ENCODE measurements at places on chromosomes 7 and 10.

GRCh38 chr7:17983221-17984062 is 43.1 kb upstream of the SNX13 start:
- DNase-seq: no peak

DNA sequence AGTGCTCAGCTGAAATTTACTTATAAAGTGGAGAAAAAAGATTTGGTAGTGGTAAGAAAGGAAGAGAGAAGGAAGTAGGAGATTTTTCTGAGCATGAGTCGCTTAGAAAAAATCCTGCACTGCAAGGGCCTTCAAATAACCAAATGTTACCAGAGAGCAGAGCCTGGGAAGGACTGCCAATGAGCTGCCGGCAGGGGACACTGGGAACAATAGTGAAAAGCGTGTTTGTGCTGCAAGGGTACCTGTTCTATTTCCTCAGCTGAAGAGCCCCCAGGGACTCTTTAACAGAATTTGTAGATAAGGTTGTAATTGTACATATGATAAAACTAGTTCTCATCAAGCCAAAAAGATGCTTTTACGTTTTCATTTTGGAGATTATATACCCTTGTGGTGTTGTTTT is 696.3 kb upstream of the C7orf33 start:
- DNase-seq: no peak

DNA sequence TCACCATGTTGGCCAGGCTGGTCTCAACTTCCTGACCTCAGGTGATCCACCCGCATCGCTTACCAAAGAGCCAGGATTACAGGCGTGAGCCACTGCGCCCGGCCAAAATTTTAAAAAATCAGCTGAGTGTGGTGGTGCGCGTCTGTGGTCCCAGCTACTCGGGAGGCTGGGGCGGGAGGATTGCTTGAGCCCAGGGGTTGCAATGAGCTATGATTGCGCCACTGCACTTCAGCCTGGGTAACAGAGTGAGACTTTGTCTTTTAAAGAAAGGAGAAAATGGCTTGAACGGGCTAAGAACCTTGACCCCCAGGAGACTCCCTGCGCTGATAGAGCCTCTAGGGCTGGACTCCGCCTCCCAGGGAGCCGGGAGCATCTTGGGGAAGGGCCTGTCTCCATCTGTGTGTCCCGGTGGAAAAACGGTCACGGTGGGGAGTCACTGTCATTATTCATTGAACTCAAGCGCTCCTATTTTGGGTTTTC is 760 bp upstream of the KCTD7 start:
- DNase-seq: no peak

DNA sequence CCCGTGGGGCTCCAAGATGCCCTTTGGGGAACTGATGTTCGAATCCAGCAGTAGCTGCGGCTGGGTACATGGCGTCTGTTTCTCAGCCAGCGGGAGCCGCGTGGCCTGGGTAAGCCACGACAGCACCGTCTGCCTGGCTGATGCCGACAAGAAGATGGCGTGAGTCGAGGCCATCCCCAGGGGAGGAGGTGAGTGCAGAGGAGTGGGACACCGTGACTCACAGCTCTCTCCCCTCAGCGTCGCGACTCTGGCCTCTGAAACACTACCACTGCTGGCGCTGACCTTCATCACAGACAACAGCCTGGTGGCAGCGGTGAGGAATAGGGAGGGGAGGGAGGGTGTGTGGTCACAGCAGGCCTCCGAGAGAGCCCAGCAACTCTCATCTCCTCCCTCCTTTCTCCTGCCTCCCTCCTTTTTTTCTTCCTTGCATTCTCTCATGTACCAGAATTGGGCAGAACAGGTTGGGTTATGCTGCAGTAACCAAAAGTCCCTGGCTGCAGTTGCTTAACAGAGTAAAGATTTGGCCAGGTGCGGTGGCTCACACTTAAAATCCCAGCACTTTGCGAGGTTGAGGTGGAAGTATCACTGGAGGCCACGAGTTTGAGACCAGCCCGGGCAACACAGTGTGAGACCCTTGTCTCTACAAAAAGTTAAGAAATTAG is 16.5 kb downstream of the ARPC1B start:
- DNase-seq: no peak

DNA sequence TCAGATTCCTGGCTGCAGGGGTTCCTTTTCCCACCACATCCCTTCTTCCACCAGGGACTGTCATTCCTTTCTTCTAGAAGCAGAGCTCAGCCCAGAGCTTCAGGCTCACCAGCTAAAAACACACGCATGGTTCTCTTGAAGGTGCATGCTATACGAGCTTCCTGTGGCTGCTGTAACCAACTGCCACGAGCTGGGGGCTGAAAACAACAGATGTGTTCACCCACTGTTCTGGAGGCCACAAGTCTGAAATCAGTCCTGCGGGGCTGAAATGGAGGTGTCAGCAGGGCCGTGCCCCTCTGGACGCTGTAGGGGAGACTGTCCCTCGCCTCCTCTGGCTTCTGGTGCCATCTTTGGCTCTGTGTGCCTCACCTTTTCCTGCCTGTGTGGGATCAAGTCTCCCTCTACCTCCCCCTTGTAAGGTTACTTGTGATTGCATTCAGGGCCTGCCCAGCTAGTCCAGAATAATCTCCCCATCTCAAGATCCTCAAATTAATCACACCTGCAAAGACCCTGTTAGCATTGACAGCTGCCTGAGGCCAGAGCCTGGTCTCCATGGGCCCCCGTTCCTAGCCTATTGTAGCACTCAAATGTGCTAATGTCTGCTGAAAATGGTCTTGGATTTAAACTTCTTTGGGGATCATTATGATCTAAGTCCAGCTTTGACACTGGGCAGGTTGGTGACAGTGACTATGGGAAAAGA is 13.7 kb downstream of the RAB19 start:
- no peak for DNase-seq

- no peak for DNase-seq
These were observed 32.1 kb downstream of the RBAK start for GRCh38 chr7:5077740-5078139.

DNA sequence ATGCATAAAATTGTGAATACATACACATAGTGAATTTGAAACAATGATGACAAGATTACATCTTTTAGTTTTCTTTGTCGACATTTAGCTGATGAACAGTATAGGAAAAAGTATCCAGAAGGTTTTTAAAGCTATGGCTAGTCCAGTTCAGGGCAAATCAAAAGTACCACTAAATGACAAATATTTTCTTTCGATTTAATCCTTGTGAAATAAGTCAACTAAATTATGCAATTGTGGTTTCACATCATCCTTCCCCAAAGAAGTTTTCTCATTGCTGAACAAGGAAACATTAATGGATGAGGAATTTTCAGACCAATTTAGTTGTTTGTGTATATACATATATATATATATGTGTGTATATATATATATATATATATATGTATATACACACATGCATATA is 774.0 kb downstream of the DNAJB9 start:
- DNase-seq: no peak

- no peak for DNase-seq
These were observed 33.4 kb upstream of the PFKP start for GRCh38 chr10:3033925-3034324.

DNA sequence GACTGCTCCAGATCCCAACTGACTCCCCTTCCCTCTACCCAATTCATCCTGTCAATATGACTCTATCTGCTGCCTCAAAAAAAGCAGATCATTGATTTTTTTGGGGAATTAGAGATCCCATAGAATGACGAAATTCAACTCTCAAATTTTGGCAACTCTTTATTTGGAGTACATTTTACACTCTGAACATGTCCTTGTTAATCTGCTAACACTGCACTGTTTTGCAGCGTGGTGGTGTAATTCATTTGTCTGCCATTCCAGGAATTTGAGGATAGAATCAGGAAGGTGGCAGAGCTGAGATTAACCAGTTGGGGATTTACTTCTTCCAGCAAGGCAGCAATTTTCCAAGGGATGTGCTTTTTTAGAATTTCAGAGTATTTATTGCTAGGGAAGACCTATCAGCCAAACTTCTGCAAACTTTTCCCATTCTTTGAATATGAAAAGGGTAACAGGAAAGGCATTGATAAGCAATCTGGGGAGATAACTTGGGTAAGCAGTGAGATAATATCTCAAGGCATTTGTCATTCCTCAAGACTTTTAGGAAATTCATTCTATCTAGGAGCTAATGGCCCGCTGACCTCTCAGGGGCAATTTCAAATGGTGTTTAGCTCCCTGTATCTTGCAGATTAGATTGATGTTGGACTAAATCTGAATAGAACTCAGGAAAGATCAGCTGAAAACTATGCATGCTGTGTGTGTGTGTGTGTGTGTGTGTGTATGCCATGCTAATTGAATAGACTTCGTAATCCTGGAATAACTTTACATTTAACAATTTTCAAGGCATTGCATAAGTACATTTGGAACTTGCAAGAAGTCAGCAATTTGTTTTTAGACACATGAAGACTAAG is 9.7 kb downstream of the BAMBI start:
- DNase-seq: no peak

GRCh38 chr7:805261-805660 is 27.0 kb upstream of the SUN1 start:
- DNase-seq: no peak

DNA sequence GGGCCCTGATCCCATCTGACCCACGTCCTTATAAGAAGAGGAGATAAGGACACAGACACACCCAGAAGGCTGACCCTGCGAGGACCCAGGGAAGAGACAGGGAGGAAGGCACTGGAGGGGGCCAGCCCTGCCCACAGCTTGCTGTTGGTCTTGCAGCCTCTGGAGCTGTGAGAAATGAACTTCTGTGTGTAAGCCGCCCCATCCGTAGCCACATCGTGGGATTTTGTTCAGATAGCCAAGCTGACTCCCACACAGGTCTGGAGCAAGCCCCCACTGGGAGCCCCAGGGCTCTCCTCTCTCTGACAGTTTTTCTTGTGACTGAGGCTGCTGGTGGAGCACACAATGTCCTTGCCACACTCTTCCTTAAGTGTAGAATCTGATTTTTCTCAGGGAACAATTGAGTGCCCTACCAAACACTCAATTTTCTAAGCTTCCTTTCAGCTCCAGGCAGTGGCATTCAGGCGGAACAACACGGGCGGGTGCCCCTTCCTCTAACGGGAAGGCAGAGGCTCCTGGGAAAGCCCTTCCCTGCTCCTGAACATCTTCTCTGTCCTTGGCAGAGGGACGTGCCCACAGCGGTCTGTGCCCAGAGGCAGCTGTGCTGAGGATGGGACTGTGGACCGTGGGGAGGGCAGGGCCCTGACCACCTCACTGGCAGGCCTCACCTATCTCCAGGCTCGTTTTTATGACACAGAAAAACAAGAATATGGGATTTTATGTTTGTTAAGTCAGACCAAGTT is 160.6 kb upstream of the SHH start:
- DNase-seq: no peak

GRCh38 chr10:131314799-131315198 is 3.3 kb upstream of the TCERG1L start:
- DNase-seq: no peak

- no peak for DNase-seq
These were observed 121.9 kb downstream of the PTPN20 start for GRCh38 chr10:47033081-47033480.

DNA sequence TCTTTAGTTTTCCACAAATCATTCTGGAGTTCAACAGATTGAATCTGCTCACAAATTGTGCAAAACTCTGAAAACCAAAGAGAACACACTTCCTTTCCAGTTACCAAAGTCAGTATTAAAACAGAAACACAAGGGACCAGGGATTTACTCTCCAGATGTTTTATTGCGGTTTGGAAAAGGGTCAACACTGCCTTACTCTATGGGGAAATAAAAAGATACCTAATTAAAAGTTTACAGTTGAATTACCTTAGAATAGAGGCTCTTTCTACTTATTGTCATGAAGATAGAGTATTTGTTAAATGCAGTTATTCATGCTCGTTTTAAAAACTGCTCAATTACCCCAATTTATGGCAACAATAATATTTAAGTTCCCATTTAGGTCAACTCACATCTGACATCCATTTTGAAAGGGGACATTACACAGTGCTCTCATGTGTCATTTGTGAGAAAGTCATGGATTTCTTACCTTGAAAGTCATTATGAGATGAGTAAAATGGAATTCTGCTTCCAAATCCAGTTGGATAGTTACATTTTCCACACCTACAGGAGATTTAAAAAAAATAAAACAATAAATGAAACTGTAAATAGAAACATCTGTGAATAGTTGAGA is 8.4 kb downstream of the LAMB1 start:
- no peak for DNase-seq

- no peak for DNase-seq
These were observed 49.5 kb upstream of the PPP2R2D start for GRCh38 chr10:131851346-131851745.

GRCh38 chr10:116026315-116026714 is 246.7 kb downstream of the GFRA1 start:
- no peak for DNase-seq

GRCh38 chr10:76150876-76151288 is 719.5 kb downstream of the LRMDA start:
- no peak for DNase-seq

- DNase-seq: no peak
These were observed 127.2 kb downstream of the PPP1R17 start for GRCh38 chr7:31814187-31814586.

DNA sequence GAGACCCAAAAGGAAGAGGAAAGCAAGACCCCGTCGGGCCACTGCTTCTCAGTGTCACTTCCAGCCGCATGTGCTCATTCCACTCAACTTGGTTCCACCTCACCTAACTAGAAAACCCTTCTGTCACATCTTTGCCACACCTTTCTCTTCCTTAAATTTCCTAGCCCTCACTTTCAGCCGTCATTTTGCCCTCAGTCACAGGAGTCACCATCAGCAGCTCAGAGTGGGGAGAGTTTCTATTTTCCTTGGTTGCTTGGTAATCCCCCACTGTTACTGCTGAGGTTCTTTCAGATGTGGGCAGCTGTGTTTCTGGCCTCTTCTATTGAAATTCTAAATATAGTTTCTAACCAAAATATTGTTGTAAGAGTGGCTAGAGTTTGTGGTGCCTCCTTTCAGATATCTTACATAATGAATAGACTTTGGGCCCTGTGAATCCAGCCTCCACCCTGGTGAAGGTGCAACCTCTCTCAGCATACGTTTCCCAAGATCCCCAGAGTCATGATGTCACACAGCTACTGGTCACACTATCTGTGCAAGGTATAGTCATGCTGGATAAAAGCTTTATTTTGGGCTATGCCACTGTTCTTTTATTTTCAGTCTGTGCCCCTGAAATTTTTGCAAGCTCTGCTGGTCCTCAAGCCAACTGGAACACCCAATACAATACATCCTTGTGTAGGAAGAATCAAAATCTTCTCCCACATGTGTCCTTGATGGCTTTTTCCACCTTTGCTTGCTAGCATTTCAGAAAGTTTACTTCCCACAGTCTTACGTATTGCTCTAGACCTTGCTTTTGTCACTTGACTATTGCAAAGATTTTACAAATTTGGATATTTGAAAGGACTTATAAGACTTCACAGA is 9.2 kb downstream of the AGBL3 start:
- no peak for DNase-seq

DNA sequence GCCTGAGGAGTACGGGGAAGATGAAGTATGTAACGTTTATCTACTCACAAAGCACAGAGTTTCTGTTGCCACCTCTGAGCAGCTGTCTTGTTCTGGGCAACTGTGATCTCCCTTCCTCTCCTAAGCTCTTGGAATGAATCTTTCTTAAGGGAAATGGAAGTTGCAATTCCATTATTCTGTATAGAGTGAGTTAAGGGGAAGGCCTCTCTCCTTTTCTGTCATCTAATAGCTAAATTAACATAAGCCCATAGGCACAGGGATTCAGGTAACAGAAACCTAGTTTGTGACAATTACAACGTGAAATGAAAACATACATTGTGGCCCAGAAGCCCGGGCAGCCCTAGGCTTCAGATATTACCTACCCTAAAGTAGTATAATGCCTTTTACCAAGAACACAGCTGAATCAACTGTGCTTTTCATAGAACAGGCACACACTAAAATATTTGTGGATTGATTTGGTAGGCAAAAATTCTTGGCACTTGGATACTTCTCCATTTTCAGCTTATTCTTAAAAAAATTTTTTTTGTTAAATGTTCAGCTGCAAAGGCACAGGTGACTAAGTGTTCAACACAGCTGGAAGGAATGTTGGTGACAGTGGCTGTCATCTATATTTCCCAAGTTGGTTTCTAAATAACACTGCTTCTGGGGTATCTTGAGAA is 3.8 kb upstream of the PDCD4 start:
- DNase-seq: no peak

Measured in activated CD4-positive, alpha-beta T cell treated with anti-CD3 and anti-CD28 coated beads, Interleukin-2, amount 50 U/mL, for 48 hours (primary cell).